ENCODE measurements at places on chromosomes 6 and 20.

DNA sequence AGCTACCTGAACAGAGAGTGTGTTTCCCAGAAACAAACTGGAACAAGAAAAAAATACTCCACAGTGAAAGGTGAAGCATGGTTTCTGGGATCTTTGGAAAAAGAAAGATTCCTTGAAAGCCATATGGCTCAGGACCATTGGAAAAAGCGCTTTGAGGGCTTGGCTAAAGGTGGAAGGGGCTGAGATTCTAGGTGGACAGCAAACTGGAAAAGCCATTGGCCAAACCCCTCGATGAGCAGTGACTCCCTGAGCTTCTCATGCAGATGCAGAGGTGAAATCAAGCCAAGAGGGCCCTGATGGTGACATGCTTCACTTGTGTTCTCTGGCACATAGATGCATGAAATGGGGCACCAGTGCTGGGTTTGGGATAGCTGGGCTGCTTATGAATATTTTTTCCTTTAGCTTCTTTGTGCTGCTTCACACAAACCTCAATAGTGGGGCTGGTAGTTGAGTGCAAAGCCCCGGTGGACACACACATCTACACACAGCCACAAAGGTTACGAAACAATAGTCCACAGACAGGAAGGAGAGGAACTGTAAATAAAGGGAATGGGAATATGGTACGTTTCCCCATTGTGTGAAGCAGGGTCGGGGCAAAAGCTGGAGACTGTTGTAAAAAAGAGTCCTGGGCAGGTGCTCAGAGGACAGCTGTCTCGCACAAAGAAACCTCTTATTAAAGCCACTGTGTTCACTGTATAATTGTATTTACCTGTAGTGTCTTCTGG lies 117.8 kb downstream of the FOXA2 start:
- DNase-seq = no peak

DNA sequence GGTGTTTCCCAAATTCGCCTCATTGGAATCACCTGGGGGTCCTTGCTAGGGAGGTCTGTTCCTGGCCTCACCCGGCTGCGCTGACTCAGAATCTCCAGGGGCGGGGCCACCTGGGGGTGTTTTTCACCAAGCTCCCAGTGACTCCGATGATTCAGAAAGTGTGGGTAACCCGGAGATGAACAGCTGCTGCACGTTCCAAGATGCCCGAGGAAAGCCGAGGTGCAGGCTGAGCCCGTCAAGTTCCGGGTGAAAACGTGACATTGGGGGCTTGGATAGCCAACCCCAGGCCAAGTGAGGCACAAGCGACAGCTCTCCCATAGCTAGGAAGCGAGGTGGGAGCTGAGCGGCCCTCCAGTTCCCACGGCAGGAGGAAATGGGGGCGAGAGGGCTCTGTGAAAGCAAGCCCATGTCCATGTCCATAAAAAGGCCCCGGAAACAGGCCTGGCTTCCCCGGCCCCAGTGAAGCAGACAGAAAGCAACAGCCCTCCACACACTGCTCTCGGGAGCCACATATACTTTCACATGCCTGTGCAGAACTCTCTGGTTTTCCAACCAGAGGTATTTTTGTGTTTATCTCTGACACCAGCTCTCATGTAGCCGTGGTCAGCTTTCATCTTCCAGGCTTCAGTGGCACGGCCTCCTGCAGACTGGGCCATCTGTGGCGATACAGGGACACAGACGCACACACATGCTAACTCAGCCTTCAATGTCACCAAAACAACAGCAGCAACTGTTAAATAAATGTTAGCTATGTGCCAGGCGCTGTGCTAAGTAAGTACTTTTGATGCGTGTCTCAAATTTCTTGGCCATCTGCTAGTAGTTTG lies 90.7 kb upstream of the CCDC28A start:
- DNase-seq = no peak

DNA sequence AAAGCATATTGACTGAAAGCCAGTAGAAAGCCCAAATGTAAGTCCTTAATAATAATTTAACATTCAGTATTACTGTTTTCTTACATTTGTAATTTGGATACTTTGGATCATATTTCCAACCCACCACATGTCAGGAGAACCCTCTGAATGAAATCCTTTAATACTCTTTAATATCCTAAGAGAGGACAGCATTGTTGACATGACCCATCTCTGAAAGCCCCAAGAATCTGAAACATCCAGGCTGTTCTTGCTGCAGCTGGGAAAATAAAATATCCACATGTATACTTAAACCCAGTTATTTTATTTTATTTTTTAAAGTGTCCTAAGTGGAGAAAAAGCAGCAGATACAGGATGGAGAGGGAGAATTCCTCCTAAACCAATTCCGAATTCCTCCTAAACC lies 130.8 kb upstream of the RIPOR2 start:
- DNase-seq = no peak

- DNase-seq = no peak
Measured at GRCh38 chr6:3385660-3386151, 71.1 kb downstream of the SLC22A23 start.

DNA sequence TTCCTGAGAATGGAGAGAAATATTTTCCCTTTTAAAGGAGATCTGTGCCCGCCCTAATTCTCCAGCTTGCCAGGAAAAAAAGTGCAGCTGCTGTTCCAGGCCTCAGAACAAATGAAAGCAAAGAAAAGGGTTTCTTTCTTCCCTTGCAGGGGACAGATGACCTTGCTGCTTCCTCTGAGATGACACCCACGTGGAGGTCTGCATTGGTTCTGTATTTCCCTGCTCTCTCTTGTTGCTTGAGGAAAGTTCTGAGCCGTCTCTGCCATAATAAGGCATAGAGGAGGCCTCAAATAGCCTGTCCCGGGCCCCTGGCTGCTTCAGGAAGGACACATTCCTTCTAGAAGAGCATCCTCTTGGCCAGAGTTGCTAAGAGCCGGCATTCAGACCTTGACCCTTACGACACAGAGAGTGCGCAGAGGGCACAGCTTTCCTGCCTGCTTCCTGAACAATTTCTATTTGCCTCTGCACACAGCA lies 501.8 kb upstream of the SULF2 start:
- DNase-seq = no peak

- no peak for DNase-seq
Measured at GRCh38 chr6:42038811-42039408, 11.4 kb upstream of the TAF8 start.

DNA sequence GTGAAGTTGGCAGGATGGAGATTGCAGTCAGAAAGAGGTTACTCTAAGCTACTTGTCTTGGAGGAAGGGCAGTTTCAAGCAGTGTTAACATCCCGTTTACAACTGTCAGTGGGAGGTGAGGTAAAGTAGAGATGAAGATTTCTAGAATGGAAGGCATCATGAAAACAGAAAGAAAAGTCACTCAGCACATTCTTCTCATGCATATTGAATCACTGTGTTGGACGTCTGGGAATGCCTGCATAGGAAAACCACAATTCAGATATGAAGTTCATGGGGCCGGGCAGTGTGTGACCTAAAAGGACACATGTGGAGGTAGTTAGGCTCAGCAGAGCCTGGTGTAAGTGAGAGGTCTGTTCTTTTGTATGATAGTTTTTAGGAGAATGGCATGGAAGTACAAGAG lies 73.5 kb upstream of the LAMP5 start:
- no peak for DNase-seq

DNA sequence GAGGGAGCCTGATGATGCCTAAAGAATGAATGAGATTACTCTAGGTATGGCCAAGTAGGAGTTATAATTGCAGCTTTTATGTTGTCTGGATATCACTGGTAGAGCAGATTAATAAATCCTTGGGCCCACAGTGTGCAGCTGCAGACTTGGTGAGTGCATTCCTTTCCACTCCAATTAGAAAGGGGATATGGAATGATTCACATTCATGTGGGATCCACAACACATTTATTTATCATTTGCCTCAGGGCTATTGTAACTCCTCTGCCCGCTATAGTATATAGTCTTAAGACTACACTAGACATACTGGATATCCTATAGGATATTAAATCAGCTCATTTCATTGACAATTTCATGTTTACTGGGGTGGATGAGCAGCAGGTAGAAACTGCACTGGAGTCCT lies 11.6 kb upstream of the HLA-G start:
- no peak for DNase-seq

- DNase-seq = peak; percentile 42
Measured at GRCh38 chr6:158649289-158650143, at the start of gene SYTL3. Gene SYTL3 (plus strand): TSS chr6:158650054. CDS start chr6:158663269, 13,215 bp downstream.

- DNase-seq = no peak
Measured at GRCh38 chr6:2738373-2738979, 12.2 kb downstream of the MYLK4 start.

DNA sequence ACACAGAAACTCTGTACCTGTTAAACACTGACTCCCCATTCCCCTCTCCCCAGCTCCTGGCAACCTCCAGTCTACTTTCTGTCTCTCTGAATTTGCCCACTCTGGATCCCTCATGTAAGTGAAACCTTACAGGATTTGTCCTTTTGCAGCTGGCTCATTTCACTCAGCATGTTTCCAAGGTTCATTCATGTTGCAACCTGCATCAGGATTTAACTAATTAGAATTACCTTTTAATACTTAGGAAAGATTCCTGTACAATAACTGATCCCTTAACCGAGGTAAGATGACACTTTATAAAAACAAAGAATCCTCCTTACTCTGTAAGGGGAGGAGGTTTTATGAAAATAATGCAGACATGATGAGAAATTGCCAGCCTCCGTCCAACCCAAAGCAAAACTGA lies 113.1 kb upstream of the MTHFD1L start:
- DNase-seq = no peak

DNA sequence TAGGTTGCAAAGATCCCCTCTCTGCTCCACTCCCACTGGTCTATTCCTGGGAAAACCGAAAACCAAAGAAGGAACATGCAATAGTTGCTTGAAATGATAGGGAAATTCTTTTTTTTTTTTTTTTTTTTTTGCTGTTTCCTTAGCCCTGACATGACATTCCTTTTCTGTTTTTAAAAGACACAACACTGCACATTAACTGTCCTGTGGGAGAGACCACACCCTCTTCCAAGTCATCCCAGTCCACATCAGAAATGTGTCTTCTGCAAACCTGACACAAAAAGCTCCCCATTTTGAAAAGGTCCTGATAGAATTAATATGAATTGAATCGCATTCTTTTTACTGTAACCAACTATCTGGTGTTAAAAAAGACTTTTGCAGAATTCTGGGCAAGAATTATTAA lies 43.4 kb upstream of the RIPOR2 start:
- DNase-seq = no peak

GRCh38 chr6:47362857-47363461 lies 53.3 kb upstream of the TNFRSF21 start:
- DNase-seq = no peak

- no peak for DNase-seq
Measured at GRCh38 chr6:1346558-1347091, 34.7 kb downstream of the FOXQ1 start.

All from stimulated activated CD4-positive, alpha-beta T cell treated with anti-CD3 and anti-CD28 coated beads, TNF-alpha, amount 100 ng/mL, for 1 hour (primary cell).